ENCODE measurements at places on chromosomes 4 and X. TPM values are rescaled to one million over a fixed set of nuclear protein-coding genes. Genes with fewer than 3 reads are reported as not detected.

DDIT4L gene
- polyA plus RNA-seq, result 1.8 TPM

SYP gene
- 102 TPM for polyA plus RNA-seq

PPP1R2C gene
- polyA plus RNA-seq, result not detected

IL9R gene
- polyA plus RNA-seq, result not detected

BEX2 gene
- 432 TPM for polyA plus RNA-seq

TLR2 gene
- polyA plus RNA-seq, result not detected

CXCL11 gene
- not detected for polyA plus RNA-seq

TRIML2 gene
- polyA plus RNA-seq, result not detected

ASB12 gene
- polyA plus RNA-seq, result not detected

ZGRF1 gene
- 7.7 TPM for polyA plus RNA-seq

CYLC1 gene
- polyA plus RNA-seq, result not detected

TMEM154 gene
- polyA plus RNA-seq, result 0.06 TPM

RBM47 gene
- polyA plus RNA-seq, result not detected

BGN gene
- 0.10 TPM for polyA plus RNA-seq

PLP2 gene
- 7.4 TPM for polyA plus RNA-seq

All from Purkinje cell (primary cell).